ENCODE measurements at places on chromosomes 4 and X. TPM values are rescaled to one million over a fixed set of nuclear protein-coding genes. Genes with fewer than 3 reads are reported as not detected.

- DNase-seq = no peak
These were observed 74.2 kb upstream of the STS start for GRCh38 chrX:7073336-7073735.

DNA sequence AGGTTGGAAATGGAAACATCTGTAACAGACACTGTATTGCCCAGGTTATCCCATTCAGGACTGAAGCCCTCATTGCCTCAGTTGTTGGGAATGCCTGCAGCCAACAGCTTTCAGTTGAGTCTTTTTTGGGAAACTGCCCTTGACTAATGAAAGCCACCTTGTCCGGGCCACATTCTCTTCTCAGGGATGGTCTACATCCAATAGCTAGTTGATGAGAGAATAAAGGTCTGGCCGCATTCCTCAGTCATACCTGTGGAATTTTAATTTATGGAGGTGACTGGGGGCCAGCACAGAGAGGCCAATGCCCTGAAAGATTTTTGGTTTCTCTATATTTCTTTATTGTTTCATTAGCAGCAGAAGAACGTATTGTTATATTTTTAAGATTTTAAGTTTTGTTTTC is 147.6 kb upstream of the MSX1 start:
- DNase-seq = no peak

DNA sequence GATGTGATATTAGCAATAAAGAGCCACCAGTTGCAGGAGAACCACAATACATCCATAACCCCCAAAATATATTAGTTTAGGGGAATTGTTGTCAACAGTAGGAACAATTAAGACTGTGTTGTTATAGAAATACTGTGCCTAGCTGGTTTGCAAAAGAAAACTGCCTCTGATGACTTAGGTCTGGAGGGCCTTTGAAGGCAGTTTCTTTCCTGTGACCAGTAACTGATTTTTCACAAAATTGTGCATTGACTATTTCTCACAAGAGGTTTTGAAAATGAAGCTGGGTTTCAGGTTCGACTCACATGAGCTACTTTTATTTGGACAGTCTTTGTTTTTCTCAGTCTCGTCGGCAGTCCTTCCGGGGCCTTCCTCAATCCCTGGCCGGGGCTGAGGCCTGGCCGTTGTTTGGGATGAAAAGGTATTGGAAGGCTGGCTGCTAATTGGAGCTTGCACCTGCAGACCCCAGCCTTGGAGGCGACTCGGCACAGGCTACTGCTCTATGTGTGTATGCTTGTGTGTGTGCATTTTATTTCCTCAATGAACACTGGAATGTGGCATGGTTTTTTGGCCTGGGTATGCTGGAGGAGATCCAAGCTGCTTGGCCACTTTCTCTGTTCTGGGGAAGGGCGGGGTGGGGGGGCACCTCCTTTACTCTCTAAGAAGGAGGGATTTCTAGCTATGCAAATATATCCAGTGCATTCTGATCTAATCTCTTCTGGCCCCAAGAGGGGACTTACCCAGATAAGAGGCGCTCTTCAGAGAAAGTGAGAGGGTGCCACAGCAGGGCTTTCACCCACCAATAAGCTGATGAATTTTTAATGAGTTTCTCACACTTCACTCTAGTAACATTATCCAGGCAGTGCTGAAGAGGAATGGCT is 49.5 kb upstream of the LNX1 start:
- no peak for DNase-seq

DNA sequence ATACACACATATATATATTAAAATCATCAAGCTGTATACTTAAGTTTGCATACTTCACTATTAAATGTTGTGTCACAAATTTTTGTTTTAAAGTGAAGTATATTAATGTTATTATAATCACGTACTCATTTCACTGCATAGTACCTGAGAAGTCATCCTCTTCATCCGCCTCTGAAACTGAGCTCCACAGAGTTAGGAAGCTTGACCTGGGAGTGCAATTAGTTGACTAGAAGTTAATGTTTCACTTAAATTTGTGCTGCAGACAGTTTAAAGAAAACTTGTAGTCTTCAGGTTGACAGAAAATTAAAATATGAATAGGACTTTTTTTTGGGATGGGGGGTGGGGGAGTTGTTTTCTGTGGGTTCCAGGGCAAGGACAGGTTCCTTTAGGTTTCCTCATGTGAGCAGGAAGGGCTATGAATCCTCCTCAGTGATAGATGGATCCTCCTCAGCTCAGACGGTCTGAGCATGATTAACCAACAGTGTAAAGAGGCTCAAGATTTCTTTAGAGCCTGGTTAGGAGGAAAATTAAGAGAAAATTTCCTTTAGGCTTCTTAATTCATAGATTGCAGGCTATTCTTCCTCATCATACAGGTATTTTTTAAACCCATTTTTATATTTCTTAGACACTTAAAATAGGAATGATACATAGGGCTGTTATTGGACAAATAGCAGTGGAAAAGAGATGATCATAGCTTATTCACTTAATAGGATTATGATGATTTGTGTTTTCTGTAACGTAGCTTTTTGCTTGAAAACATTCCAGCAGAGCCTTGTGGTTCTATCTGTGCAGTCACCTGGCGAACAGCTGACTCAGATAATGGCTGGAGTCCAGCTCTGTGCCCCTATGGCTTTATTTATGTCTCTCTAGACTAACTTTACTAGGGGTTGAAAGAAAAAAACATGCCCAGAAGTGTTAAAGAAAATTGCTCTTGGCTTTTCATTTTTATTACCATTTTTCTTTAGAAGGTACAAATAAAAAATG is 102.7 kb downstream of the SLC4A4 start:
- DNase-seq = peak; percentile 79

DNA sequence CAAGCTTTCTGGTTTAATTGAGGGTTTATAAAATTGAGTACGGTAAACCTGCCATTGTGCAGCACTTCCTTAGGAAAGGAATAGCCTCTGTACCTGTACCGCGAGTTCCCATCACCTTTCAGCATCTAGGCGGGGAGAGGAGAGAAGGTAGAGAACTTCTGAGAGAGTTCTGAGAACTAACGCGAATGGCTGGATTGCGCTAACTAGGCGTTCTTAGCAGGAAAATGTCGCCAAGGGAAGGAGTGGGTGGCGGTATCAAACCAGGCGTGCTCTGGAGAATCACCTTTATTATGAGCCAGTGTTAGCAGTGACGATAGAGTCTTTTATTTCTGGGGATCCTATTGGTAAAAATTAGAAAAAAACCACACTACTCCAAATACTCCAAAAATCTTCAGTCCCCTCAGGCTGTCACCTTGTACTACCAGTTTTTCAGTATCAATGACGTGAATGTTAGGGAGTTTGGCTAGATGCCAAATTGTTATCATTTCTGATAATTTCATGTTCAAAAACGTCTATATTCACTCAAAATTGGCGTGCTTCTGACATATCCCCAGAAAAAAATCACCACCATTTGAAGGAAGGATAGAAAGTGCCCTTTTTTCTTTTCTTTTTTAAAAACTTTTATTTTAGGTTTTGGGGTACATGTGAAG is 1.4 kb downstream of the UGT8 start:
- peak; percentile 9 for DNase-seq

DNA sequence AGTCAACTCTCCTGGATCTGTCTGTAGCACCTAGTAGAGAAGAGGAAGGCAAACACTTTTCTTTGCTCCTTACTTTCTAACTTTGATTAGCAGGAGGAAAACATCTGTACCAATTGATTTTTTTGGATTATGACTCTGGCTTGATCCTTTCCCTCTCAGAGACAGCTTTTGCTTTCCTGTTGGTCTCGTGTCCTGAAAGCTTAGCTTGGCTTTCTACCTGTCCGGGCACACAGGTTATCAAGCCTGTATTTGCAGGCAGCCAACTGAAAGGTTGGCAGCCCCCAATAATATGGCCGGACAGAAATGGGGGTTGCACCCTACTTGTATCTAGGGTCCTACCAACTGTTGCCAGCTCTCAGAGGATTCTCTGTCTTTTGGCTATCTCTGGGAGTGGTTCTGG is 43.1 kb upstream of the LAMP2 start:
- no peak for DNase-seq

PNMA5 gene
- not detected for total RNA-seq

DNA sequence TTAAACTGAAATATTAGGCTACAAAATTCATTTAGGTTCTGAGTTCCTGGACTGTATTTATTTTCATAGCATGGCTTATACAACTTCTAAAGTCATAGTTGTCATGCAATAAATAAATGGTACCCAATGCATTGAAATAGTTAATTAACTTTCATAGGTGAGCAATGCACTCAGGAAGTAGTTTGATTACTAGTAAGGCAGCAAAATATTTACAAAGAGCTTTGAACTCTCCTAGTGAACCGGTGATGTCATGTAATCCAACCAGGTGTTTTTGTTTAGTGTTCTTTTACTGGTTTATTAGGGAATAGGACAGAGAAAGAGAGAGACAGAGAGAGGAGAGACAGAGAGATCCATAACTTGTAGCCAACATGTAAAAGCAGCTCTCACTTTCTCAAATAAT is 228.6 kb upstream of the CTSO start:
- DNase-seq = no peak

DNA sequence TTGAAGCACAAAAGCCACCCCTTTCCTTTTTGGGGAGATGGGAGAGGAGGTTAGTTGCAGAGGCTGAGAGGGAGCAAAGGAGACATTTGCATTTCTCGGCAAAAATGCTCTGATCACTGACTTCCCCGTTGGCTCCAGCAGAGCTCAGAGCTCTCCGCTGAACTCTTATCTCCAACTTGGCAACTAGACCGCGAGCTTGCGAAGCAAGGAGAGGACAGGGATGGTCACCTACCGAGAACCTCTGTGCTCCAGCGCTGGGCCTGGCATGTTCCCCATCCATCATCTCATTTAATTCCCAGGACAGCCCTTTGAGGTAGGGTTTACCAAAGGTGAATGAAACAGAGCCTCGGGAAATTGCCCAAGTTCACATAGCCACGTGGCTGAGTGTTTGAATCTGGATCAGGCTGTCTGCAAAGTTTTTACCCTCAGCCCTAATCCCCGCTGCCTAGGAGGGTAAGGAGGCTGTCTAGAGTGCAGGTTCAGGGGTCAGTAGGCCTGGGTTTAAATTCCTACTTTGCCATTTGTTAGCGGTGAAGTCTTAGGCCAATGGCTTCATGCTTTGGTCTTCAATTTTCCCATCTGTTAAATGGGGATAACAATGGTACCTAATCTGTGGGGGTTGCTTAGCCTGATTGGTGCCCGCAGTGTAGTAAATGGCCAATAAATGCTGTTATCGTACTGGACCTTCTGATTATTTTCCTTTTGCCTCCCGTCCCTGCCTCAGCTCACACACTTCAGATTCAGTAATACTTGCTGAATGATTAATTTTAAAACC is 3.8 kb upstream of the CITED1 start:
- no peak for DNase-seq

CCSER1 gene
- 6.0 TPM for total RNA-seq

GRCh38 chr4:102678695-102679335 is 82.0 kb downstream of the MANBA start:
- peak; percentile 43 for DNase-seq

GRCh38 chr4:188008377-188008776 is 12.8 kb downstream of the ZFP42 start:
- peak; percentile 72 for DNase-seq

DNA sequence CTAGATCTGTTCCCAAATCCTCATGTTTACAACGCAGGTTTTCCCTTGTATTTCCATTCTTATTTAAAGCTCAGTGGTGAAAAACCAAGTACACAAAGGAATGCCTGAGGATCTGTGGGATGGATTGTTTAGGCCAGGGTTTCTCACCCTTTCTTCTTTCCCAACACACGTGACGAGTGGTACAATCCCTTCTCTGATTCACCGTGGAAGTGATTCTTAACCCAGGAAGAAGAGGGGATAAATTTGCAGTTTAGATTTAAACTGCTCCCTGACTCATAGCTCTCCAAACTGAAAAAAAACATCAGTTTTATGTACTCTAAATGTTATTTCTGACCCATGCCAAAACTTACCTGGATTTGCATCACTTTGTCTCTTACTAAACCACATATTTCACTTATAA is 17.0 kb downstream of the PAQR3 start:
- DNase-seq = no peak

- peak; percentile 19 for DNase-seq
These were observed 14.7 kb downstream of the FGFRL1 start for GRCh38 chr4:1026115-1026514.

DNA sequence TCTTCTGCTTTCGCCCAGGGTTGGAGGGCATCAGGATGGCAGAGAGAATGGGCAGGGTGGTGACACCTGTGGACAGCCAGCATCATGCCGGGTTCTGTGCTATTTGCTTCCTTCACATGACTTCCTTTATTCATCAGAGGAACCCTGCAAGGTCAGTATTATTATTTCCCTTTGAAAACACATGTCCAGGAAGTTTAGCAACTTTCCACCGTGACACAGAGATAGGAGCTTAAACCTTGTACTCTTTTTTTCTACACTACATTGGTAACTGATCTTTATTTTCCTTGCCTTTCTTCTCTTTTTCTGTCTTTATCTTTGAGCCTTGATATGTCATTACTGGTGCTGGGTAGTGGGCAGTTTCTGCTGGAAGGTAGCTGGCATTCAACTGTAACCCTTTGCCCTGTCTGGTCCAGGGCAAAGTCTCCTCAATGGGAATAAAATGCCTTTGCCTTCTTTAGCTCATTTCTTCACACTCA is 5.0 kb upstream of the MGST2 start:
- no peak for DNase-seq

NXF2B gene
- not detected for total RNA-seq

- DNase-seq = peak; percentile 17
These were observed 29.1 kb downstream of the PPP2R2C start for GRCh38 chr4:6443035-6444023.

- no peak for DNase-seq
These were observed 129.0 kb downstream of the AMMECR1 start for GRCh38 chrX:110188701-110189558.

HMX1 gene
- total RNA-seq = not detected

DNA sequence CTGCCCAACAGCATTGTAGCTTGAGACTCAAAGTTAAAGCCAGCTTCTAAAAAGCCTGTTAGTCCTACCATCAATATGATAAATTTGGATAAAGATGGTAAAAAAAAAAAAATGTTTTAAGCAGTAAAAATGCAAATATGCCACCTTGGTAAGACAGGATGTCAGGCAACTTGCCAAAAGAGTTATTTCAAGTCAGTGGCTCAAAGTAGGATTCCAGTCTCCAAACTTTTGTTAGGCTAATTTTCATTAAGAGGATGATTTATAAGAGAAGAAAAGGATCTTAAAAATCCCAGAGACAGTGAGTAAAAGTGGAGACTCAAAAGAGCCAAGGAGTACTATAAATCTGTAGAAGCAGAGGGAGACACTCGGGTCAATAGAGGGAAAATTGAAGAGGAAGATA is 47.5 kb downstream of the GASK1B start:
- no peak for DNase-seq

RP2 gene
- 12.4 TPM for total RNA-seq
